ENCODE measurements at places on chromosomes 5 and 9. TPM values are rescaled to one million over a fixed set of nuclear protein-coding genes. Genes with fewer than 3 reads are reported as not detected.

- peak; percentile 69 for DNase-seq
Observed at GRCh38 chr9:15306068-15306756, 804 bp downstream of the TTC39B start.

DNA sequence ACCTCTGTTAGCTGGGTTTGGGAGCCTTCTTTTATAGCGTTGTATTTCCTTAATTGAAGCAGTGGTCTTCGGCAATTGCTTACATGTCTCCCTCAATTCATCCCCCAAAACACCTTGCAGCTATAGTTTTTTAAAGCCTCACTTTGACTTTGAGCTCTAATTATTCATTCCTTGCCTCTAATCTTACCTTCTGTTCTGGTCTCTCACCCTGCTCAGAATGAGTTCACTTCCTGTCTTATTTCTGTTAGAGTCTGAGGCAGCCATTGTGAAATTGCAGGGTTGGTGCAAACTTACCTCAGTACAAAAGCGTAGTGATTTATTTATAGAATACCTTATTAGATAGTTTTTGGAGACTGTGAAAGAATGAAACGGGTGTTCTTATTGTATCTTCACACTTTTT is 35.0 kb downstream of the AOPEP start:
- DNase-seq: no peak

- no peak for DNase-seq
Observed at GRCh38 chr5:35236770-35237169, 6.5 kb upstream of the PRLR start.

DNA sequence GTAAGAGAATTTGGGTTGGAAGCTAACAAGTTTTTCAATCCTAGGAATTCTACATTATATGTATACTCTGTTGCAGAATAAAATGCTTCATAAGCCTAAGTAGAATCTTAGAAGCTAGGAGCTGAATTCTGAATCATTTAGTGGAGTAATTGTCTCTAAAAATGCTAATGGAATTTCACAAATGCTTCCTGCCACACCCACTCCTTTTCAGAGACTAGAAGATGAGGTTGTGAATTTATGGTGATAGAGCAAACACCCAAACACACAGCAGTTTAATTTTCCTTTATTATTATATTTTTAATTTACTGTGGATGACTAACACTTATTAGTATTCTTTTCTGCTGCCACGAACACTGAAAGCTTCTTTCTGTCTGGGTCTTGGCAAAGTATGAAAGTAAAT is 208.0 kb upstream of the PDE4D start:
- no peak for DNase-seq

GRCh38 chr5:135246605-135246922 is 152.5 kb downstream of the MACROH2A1 start:
- DNase-seq: no peak

GRCh38 chr5:132385326-132386105 is 16.0 kb downstream of the SLC22A5 start:
- DNase-seq: peak; percentile 82

GRCh38 chr5:77087484-77088261 is 588 bp upstream of the ZBED3 start:
- DNase-seq: no peak

DNA sequence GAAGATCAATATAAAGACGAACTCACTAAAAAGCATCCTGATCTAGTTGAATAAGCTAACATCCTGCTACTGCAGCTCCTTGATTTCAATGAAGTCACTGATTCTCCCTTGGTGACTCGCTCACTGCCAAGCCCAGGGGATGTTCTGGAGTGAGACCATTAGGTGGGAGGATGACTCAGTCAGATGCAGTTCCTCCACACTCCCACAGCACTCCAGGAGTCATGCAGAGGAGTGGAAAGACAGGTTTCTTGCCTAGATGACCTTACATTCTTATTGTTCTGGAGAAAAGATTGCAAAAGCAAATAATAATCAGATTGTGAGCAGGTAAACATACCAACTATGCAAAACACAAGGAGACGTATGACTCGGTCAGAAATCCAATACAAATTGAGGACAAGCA is 15.3 kb downstream of the GCNT4 start:
- DNase-seq: no peak

GRCh38 chr5:270340-270739 is 1.1 kb upstream of the PDCD6 start:
- DNase-seq: no peak

GRCh38 chr9:83317244-83317643 is 221.0 kb downstream of the FRMD3 start:
- DNase-seq: no peak

DNA sequence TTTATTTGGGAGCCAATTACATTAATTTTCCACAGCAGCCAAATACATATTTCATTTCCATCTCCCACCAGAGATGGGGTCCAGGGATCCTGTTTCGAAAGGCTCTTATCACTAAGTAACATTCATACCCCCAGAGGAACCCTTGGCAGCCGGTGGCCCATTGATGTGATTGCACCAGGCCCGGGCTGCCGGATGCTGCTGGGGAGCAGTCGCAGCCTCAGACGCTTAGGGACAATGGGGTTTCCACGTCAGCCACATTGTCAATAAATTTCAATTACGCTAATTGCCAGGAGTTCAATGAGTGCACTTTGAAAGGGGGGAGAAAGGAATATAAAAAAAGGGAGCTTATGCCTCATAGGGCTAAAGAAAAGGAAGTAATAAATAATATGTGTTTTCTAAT is 478.8 kb upstream of the ADAMTS16 start:
- DNase-seq: no peak

- DNase-seq: no peak
Observed at GRCh38 chr9:98206754-98207153, 14.3 kb upstream of the CORO2A start.

DNA sequence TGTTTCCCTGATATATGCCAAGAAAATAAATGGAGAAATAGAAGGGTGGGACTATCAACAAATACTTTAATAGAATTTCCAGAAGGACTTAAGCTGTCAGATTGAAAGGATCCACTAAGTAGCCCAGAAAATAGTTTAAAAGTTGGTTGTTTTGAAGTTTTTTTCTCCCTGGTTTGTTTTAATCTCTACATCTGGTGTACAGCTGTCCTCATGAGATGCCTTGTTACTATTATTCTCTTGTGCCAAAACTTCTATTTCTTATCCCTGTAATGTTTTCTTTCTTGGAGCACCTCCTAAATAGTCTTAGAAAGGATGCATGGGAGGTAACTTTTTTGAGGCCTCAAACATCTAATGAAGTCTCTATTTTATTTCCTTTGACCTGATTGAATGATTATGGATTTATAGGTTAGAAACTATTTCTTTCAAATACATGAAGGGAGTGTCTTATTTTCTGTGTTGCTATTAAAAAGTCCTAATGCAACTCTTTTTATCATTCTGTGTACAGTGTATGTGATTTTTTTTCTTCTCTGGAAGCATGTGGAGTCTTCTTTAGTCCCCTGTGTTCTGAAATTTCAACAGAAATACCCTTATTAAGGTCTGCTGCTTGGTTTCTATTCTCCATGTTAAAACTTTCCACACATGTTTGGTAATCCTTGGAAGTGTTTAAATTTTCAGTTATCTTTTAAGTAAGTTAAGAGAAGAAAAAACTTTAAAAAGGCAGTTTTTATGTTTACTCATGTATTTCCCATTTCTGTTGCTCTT is 140.0 kb upstream of the CDKN2B start:
- no peak for DNase-seq

- DNase-seq: no peak
Observed at GRCh38 chr5:158421319-158421718, 562.4 kb upstream of the CLINT1 start.

DNA sequence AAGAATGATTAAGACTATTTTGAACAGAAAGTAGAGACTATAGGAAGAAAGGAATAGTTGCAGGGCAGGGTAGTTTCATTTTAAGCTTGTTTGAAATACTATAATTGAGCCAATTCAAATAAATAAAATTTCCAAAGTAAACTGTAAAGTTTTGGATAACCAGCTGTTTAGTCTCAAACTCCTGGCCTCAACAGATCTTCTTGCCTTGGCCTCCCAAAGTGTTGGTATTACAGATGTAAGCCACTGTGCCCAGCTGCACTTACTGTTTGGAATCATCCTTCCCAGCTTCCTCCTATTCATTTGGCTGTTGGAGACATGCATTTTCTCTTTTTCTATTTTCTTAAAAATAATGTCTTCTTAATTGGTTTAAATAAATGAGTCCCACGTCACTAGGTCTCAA is 231.0 kb downstream of the NNT start:
- DNase-seq: no peak

DNA sequence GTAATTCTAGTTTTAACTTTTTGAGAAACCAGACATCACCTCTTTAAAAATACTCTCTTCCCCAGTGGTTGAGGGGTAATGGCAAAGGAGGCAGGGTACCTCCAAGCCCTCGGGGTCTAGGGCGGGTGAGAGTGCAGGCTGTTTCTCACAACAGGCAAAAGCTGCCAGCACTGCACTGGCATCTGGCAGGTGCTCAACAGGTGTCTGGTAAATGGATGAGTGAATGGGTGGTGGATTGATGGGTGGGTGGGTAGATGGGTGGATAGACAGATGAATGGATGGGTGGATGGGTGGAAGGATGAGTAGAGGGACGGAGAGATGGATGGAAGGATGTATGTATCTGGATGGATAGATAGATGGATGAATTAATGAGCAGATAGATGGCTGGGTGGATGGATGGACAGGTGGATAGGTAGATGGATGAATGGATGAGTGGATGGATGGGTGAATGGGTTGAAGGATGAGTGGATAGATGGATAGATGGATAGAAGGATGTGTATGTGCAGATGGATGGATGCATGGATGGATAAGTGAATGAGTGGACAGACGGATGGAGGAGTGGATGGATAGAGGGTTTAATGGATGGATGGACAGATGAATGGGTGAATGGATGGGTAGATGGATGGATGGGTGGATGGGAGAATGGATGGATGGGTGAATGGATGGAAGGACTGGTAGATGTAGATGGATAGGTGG is 84.6 kb downstream of the COL5A1 start:
- no peak for DNase-seq

ITGA2 gene
- total RNA-seq: 4.8 TPM

SREK1IP1 gene
- total RNA-seq: 19.4 TPM

CCDC171 gene
- 1.9 TPM for total RNA-seq
